ENCODE measurements at places on chromosomes 1 and 21. TPM values are rescaled to one million over a fixed set of nuclear protein-coding genes. Genes with fewer than 3 reads are reported as not detected.

GRCh38 chr1:202264300-202264699 is 70.7 kb downstream of the LGR6 start:
- no peak for DNase-seq

DNA sequence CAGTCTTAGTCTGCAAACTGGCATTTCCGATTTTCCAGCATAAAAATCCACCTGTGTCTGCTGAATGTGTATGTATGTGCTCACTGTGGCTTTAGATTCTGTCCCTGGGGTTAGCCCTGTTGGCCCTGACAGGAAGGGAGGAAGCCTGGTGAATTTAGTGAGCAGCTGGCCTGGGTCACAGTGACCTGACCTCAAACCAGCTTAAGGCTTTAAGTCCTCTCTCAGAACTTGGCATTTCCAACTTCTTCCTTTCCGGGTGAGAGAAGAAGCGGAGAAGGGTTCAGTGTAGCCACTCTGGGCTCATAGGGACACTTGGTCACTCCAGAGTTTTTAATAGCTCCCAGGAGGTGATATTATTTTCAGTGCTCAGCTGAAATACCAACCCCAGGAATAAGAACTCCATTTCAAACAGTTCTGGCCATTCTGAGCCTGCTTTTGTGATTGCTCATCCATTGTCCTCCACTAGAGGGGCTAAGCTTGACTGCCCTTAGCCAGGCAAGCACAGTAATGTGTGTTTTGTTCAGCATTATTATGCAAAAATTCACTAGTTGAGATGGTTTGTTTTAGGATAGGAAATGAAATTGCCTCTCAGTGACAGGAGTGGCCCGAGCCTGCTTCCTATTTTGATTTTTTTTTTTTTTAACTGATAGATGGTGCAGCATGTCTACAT is 2.5 kb upstream of the OLFML3 start:
- DNase-seq = no peak

- DNase-seq = no peak
These were observed 89.2 kb upstream of the IGSF21 start for GRCh38 chr1:18018366-18018765.

DNA sequence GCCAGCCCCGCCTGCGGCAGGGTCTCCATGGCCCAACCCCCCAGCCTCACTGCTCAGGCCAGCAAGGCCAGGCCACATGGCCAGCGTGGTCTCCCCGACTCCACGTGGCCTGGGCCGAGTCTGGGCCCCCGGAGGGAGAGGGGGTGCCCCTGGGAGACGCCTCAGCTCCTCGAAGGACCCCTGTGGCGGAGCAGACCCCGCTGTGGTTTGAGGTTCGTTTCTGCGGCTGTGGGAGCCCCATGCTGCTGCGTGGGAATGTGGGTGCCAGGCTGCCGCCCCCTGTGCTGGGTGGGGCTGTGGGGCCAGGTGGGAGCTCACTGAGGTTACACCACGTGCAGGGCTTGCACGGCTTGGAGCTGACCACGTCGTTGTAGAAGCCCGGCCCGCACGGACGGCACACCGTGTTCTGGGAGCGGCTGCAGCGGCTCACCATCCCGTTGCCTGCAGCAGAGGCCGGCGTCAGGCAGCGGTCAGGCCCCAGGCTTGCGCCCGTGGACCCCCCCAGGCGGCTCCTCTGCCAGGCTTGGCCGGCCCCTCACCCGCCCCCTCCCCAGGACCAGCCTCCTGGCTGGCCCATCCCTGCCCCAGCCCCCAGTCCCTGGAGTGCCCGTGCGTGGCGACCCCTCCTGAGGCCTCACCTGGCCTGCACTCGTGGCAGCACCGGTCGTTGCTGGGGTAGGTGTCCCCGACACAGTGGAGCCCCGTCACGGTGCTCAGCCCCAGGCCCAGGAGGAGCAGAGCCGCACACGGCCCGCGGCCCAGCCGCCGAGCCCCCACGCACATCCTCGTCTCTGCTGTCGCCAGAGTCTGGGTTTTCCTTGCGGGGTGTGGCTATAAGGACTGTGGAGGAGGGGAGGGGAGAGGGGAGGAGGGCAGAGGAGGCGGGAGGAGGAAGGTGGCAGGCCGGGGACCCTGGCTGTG is at the start of gene TNFRSF4:
Gene TNFRSF4, minus strand, starts transcription at position 809 of the 921 bp plus-strand sequence. Its CDS starts 26 bp downstream, at position 783.
- DNase-seq = peak; percentile 28

Gene TDRD5
- 0.12 TPM for total RNA-seq

Gene CD84
- 4.8 TPM for total RNA-seq

Measured in left cardiac atrium (tissue), 4 donors.